Osteocyte (in vitro differentiated cells): ENCODE measurements at places on chromosomes 3 and 15. TPM values are rescaled to one million over a fixed set of nuclear protein-coding genes. Genes with fewer than 3 reads are reported as not detected.

Gene SLC9A9
- 3.5 TPM in 2 replicates for total RNA-seq

Gene RPL22L1
- 39.4 and 43.7 TPM in 2 replicates for total RNA-seq

GRCh38 chr3:129310111-129311011 lies 31.7 kb downstream of the HMCES start:
- no peak for DNase-seq
- H3K27me3 ChIP-seq, result no peaks in the 10 kb centered on the region
- peaks cover 16% of the 10 kb centered on the region for H3K4me1 ChIP-seq

DNA sequence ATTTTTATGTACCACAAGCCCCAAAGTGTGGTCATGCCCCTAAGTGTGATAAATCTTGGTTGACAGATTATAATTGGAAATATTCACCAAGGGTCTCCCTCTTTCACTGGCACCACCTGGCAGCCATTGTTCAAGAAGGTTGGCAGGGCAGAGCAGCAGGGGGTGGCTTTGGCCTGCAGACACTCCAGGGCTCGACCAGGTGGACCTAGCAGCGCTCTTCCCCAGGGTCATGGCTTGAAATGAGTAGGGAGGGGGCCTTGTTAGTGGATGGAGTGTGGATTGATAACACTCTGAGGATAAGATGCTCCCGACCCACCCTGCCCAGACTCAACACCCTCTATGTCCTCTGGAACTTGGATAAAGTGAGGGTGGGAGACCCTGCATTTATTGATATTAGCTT lies 58.2 kb upstream of the KLHL25 start:
- no peak overlapping the region for H3K27ac ChIP-seq
- H3K36me3 ChIP-seq, result no peaks in the 10 kb centered on the region
- H3K4me3 ChIP-seq, result no peak overlapping the region
- H3K4me1 ChIP-seq, result peaks cover 3% of the 10 kb centered on the region
- no peak for DNase-seq

- no peaks in the 10 kb centered on the region for H3K27me3 ChIP-seq
- H3K27ac ChIP-seq, result no peak overlapping the region
- DNase-seq, result no peak
- H3K4me1 ChIP-seq, result peaks cover 24% of the 10 kb centered on the region
- H3K36me3 ChIP-seq, result no peaks in the 10 kb centered on the region
These were observed 137.1 kb upstream of the WNT5A start for GRCh38 chr3:55624238-55624637.

- H3K4me1 ChIP-seq, result peaks cover 26% of the 10 kb centered on the region
- H3K27ac ChIP-seq, result peak overlapping the region; percentile 47
These were observed 27.4 kb downstream of the PHC3 start for GRCh38 chr3:170154084-170154483.

- H3K27ac ChIP-seq, result peak overlapping the region; percentile 99
- no peak for DNase-seq
- H3K27me3 ChIP-seq, result no peaks in the 10 kb centered on the region
- peaks cover 35% of the 10 kb centered on the region for H3K4me1 ChIP-seq
- no peak overlapping the region for H3K4me3 ChIP-seq
These were observed 66.1 kb downstream of the BOC start for GRCh38 chr3:113277414-113277813.

- no peak for DNase-seq
- H3K27me3 ChIP-seq, result no peaks in the 10 kb centered on the region
- no peak overlapping the region for H3K4me3 ChIP-seq
- H3K36me3 ChIP-seq, result no peaks in the 10 kb centered on the region
These were observed 56.7 kb downstream of the DRD3 start for GRCh38 chr3:114122027-114122709.

- no peak overlapping the region for H3K27ac ChIP-seq
- H3K4me3 ChIP-seq, result no peak overlapping the region
- no peak for DNase-seq
- H3K4me1 ChIP-seq, result no peaks in the 10 kb centered on the region
These were observed 129.9 kb downstream of the XXYLT1 start for GRCh38 chr3:195140816-195141793.

DNA sequence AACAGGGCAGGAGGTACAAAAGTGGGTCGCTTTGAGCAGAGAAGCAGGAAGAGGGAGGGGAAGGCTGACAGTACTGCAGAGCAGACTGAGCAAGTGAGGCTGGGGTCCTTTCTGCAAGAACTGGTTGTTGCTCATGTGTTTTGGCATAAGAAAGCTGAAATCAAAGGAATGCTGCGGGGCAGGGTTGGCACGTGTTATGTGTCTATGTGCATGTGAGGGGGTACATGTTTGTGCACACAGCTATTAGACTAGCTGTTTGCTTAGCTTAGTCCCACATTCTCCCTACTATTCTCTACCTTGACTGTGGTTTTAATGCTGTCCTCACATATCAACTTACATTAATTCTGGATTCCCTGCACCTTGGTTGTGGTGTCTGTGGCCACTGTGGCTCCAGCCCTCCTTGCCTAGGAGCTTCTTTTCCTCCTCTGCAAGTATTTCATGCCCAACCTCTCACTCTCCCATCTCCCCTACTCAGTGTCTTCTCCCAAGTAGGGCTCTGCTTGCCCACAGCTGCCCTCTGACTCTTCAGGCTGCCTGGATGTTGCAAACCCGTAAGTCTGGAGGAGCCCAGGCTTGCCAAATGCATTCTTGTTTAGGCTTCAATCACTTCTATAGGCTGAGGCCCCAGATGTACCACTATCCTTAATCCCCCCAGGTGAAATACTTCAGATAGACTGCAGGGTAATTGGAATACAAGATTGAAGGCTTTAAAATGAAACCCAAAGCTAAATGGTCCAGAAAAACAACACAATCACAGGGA lies 4.8 kb downstream of the TAGLN3 start:
- no peak for DNase-seq
- H3K27ac ChIP-seq, result no peak overlapping the region
- no peaks in the 10 kb centered on the region for H3K27me3 ChIP-seq
- no peaks in the 10 kb centered on the region for H3K36me3 ChIP-seq
- H3K4me3 ChIP-seq, result no peak overlapping the region

GRCh38 chr3:9916734-9917680 lies at the start of gene IL17RC:
Gene IL17RC, plus strand, starts transcription at chr3:9917098. Its CDS starts 218 bp downstream, at chr3:9917316.
- H3K27ac ChIP-seq, result peak within 1 kb of the TSS; percentile 89
- no peaks in the 10 kb centered on the region for H3K36me3 ChIP-seq
- no peaks in the 10 kb centered on the region for H3K27me3 ChIP-seq
- DNase-seq, result peak; percentile 89

DNA sequence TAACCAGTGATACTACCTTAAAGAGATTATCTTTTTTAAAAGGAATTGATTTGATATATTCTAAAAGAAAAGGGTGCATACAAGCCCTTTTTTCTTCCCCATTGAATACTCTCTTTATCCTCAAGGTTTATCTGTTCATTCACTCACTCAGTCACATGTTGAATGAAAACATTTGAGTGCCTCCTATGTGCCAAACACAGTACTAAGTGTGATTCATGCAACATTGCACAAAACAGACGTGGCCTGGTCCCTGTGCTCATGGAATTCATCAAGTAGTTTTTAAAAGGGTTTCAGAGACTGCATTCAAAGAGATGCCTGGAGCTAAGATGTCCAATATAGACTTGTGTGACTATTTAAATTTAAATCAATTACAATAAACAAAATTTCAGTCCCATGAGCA lies 462.2 kb upstream of the MDFIC2 start:
- H3K4me3 ChIP-seq, result no peak overlapping the region
- H3K36me3 ChIP-seq, result no peaks in the 10 kb centered on the region
- H3K27me3 ChIP-seq, result no peaks in the 10 kb centered on the region
- DNase-seq, result no peak
- no peak overlapping the region for H3K27ac ChIP-seq
